Subcutaneous adipose tissue (tissue), 4 donors: ENCODE measurements at places on chromosomes 1 and 21. TPM values are rescaled to one million over a fixed set of nuclear protein-coding genes. Genes with fewer than 3 reads are reported as not detected.

The PADI4 gene
- total RNA-seq, result not detected

The RPRD2 gene
- total RNA-seq, result 17.2 TPM

The CHAF1B gene
- total RNA-seq, result 1.0 TPM

The ST6GALNAC5 gene
- not detected for total RNA-seq

The MEX3A gene
- total RNA-seq, result 0.57 TPM

The TNFRSF9 gene
- total RNA-seq, result 0.34 TPM

The AIRE gene
- not detected for total RNA-seq

The TFF2 gene
- total RNA-seq, result not detected

The OR2L8 gene
- not detected for total RNA-seq

The FAM131C gene
- 0.51 TPM for total RNA-seq

The DMRTA2 gene
- not detected for total RNA-seq

The MINDY1 gene
- 30.2 TPM for total RNA-seq

The NUDT4B gene
- total RNA-seq, result 20.6 TPM

The ESRRG gene
- total RNA-seq, result 0.17 TPM

The LCA5L gene
- total RNA-seq, result 0.66 TPM

The AGT gene
- 6.2 TPM for total RNA-seq

The RCSD1 gene
- 24.7 TPM for total RNA-seq

The SYT2 gene
- total RNA-seq, result 0.19 TPM

The GJB3 gene
- not detected for total RNA-seq

The VCAM1 gene
- 23.4 TPM for total RNA-seq

The RO60 gene
- total RNA-seq, result 65.1 TPM

The VASH2 gene
- total RNA-seq, result 1.5 TPM

The FLG gene
- not detected for total RNA-seq

The TMEM240 gene
- total RNA-seq, result 5.1 TPM

The UTP11 gene
- 22.9 TPM for total RNA-seq

The GUCA2A gene
- total RNA-seq, result not detected

The SPRR2E gene
- not detected for total RNA-seq

The NENF gene
- 52.3 TPM for total RNA-seq

The TLCD4 gene
- total RNA-seq, result 6.8 TPM

The MYCL gene
- total RNA-seq, result 0.57 TPM

The MYBPH gene
- total RNA-seq, result not detected

The SPAG17 gene
- 2.0 TPM for total RNA-seq

The TAS1R1 gene
- total RNA-seq, result not detected

The TAF12 gene
- total RNA-seq, result 27.1 TPM

The COL24A1 gene
- total RNA-seq, result 2.9 TPM

The CSF3R gene
- total RNA-seq, result 18.4 TPM

The SVBP gene
- 28.6 TPM for total RNA-seq

The SAMSN1 gene
- 62.7 TPM for total RNA-seq

The BSND gene
- total RNA-seq, result not detected

The ZBTB8A gene
- 7.9 TPM for total RNA-seq

The ALG14 gene
- 1.2 TPM for total RNA-seq

The FMOD gene
- 57.7 TPM for total RNA-seq

The SMPDL3B gene
- total RNA-seq, result 0.66 TPM

The RNF207 gene
- 8.4 TPM for total RNA-seq

The TSPAN2 gene
- total RNA-seq, result 1.0 TPM

The LCE1F gene
- total RNA-seq, result not detected

The ELAPOR1 gene
- total RNA-seq, result 0.22 TPM

The PLA2G2C gene
- not detected for total RNA-seq

The MPZ gene
- total RNA-seq, result 5.3 TPM

The FMO1 gene
- 4.0 TPM for total RNA-seq

The PIK3R3 gene
- 16.7 TPM for total RNA-seq

The ERG gene
- total RNA-seq, result 18.4 TPM

The OR6K3 gene
- total RNA-seq, result not detected

The EPS8L3 gene
- total RNA-seq, result not detected
